Neuronal stem cell (in vitro differentiated cells): ENCODE measurements at places on chromosomes 3 and 15.

DNA sequence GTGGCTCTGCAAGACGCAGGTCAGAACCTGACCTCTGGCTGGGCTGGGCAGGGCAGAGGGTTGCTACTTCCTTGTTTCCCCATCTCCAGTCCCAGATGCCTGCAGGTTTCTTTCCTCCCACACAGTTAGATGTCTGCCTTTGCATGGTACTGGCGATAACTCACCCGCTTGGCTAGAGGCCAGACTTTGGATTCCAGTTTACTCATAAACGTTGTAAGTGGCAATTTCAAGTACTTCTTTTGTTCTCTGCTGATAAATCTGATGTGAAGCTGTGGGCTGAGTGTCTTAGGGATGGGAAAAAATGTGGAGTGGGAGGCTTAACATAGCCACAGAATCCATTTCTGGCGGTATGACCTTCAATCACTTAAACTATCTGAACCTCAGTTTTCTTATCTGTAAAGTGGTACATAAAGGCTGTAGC lies 194.2 kb downstream of the EBLN2 start:
- DNase-seq = no peak

- DNase-seq = no peak
Measured at GRCh38 chr15:75179746-75180140, 21.9 kb upstream of the C15orf39 start.

DNA sequence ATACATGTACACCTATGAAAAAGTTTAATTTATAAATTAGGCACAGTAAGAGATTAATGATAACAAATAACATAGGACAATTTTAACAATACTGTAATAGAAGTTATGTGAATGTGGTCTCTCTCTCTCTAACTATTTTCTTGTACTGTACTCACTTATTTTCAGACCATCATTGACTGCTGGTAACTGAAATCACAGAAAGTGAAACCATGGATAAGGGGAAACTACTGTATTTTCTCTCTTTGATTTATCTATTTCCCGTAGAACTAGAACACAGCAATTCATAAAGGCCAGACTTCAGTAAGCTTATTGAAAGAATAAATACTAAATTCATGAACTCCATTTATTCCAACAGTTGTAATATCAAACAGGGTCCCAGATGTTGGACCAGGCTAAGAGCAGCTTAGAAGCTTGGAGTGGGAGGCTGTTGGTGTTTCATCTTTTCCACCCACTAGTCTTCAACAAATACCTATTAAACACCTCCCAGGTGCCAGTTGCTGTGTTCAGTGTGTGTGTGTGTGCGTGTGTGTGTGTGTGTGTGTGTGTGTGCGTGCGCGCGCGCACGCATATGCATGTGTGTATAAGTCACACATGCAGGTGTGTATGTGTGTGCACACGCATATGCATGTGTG lies 235.4 kb downstream of the FOXP1 start:
- DNase-seq = no peak

DNA sequence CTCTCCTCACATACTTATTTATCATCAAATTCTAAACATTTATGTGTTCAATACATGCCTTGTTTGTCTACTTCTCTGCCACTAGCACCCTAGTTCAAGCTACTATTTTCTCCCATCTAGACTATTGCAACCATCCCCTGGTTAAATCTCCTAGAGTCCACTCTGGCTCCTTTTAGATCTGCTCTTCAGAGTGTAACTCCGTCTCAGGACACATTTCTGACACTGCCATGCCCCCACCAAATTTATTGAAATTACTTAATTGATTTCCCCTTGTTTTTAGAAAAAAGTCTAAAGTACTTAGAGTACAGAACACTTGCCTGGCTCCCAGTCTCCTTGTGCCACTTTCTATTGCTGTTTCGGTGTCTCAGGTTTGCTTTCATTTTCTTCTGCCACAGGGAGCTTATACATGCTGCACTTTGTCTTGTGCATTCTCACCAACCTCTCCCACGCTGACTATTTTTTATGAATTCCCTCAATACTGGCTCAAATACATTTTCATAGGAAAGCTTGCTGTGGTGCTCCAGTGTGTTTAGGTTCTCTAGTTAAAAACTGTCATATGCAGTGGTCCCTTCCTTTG lies 792.3 kb downstream of the DIPK2A start:
- DNase-seq = no peak

- no peak for DNase-seq
Measured at GRCh38 chr3:128210711-128211110, 57.4 kb downstream of the EEFSEC start.

DNA sequence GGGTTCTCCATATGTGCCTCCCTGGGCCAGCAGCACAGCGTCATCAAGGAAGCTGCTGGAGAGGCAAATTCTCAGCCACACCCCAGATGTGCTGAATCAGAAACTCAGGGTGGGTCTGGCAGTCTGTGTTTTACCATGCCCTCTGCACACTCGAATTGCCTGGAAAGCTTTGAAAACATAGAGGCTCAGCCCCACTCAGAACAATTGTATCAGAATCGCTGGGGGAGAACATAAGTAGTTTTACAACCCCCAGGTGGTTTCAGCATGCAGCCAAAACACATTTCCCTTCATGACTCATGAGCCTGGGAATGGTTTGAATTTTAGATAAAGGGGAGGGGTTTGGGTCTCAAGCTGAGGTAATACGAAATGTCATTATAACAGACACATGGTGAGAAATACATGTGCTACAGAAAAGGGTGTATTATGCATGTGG lies 9.6 kb downstream of the TGM4 start:
- DNase-seq = no peak

DNA sequence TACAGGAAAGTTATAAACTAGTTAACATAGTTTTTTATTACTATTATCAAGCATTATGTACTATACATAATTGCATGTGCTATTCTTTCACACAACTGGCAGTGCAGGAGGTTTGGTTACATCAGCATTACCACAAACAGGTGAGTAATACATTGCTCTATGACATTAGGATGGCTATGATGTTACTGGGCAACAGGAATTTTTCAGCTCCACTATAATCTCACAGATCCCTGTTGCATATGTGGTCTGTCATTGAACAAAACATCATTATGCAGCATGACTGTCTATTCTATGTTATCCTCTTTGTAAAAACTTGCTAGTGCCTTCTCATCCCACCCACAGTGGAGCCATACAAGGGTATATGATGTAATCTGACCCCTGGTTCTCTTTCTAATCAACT lies 36.5 kb upstream of the PDZRN3 start:
- no peak for DNase-seq

- no peak for DNase-seq
Measured at GRCh38 chr3:28267984-28268849, 26.8 kb downstream of the CMC1 start.

- DNase-seq = no peak
Measured at GRCh38 chr3:97347780-97348179, 416.8 kb upstream of the ARL6 start.
